Tibial nerve (tissue), 4 donors: ENCODE measurements at places on chromosomes 6 and 20. TPM values are rescaled to one million over a fixed set of nuclear protein-coding genes. Genes with fewer than 3 reads are reported as not detected.

DNA sequence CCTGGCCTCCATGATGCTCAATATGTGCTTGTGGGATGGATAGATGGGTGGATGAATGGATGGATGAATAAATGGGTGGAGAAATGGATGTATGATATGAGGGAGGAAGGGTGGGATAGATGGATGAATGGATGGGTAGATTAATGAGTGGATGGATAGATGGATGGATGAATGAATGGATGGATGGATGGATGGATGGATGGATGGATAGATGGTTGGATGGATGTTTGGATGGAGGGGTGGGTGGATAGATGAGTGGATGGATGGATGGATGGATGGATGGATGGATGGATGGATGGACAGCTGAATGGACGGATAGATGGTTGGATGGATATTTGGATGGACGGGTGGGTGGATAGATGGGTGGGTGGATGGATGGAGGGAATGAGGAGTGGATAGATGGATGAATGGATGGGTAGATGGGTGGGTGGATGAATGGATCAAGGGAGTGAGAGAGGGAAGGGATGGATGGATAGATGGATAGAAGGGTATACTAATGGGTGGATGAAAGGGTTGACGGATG lies 139.4 kb downstream of the CEBPB start:
- no peak overlapping the region for H3K4me3 ChIP-seq

DNA sequence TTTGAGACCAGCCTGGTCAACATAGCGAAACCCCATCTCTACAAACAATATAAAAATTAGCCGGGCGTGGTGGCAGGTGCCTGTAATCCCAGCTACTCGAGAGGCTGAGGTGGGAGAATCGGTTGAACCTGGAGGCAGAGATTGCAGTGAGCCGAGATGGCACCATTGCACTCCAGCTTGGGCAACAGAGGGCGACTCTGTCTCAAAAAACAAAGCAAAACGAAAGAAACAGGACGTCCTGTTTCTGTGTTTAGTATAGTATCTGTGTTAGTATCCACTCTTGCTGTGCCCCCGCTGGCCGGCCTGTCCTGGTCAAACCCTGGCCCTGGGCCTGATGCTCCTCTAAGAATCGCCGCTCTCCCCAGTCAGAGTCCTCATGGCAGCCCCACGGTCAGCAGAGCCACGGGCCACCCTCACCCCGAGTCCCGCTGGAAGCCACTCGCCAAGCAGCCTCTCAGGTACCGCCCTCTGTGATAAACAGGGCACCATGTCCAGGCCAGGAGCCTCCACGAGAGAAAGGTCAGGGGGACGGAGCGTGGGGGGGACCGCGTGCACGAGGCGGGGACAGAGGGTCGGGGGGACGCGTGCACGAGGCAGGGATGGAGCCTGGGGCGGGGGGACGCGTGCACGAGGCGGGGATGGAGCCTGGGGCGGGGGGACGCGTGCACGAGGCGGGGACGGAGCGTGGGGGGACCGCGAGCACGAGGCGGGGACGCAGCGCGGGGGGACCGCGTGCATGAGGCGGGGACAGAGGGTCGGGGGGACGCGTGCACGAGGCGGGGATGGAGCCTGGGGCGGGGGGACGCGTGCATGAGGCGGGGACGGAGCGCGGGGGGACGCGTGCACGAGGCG lies 384.5 kb downstream of the SMOC2 start:
- no peaks in the 10 kb centered on the region for H3K27me3 ChIP-seq
- H3K36me3 ChIP-seq = no peaks in the 10 kb centered on the region
- H3K4me3 ChIP-seq = no peak overlapping the region
- H3K4me1 ChIP-seq = no peaks in the 10 kb centered on the region
- H3K27ac ChIP-seq = no peak overlapping the region

DNA sequence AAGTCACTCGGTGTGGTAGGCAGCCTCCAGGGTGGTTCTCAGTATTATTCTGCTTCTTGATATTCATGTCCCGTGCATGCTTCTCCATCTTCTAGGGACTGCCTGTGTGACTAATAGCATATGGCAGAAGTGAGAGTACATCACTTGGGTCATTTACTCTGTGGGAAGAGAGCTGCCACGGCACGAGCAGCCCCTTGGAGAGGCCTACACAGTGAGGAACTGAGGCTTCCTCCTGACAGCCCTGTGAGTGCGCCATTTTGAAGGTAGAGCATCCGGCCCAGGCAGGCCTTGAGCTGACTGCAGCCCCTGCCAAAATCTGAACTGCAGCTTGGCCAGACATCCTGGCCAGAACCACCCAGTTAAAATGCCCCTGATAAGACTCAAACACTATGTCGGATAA lies 17.3 kb upstream of the MCUR1 start:
- no peak overlapping the region for H3K27ac ChIP-seq
- no peaks in the 10 kb centered on the region for H3K27me3 ChIP-seq
- no peaks in the 10 kb centered on the region for H3K36me3 ChIP-seq

DNA sequence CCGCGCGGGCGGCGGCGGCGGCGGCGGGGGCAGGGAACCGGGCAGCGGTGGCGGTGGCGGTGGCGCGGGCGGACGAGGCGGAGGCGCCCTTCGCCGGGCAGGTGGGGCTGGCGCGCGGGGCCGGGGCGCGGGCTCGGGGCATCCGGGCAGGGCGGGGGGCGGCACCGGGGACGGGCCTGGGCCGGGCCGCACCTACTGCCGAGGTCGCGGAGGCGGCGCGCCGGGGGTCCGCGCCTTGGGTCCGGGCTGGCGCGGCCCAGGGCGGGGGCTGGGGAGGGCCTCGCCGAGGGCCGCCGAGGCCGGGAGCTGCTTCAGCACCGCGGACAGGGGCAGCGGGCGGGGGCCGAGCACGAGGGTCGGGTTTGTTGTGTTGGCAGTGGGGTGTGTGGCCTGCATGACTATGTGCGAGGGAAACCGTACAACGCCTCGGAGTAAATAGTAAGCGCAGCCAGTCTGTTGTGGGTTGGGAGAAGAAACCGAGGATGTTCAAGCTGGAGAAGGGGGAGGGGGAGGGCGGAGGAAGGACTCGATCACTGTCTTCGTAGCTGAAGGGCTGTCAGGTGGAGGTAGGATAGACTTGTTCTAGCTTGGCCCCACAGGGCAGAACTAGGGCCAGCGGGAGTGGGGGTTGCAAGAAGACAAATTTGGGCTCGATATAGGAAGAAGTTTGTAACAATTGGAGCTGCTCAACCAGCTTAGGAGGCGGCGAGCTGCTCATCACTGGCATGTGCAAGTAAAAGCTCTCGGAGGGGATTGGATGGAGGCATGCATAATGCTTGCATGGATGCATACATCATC lies 593 bp downstream of the MMP24 start:
- no peak overlapping the region for H3K4me3 ChIP-seq
- H3K27ac ChIP-seq = no peak overlapping the region
- no peaks in the 10 kb centered on the region for H3K36me3 ChIP-seq
- peaks cover 8% of the 10 kb centered on the region for H3K27me3 ChIP-seq

DNA sequence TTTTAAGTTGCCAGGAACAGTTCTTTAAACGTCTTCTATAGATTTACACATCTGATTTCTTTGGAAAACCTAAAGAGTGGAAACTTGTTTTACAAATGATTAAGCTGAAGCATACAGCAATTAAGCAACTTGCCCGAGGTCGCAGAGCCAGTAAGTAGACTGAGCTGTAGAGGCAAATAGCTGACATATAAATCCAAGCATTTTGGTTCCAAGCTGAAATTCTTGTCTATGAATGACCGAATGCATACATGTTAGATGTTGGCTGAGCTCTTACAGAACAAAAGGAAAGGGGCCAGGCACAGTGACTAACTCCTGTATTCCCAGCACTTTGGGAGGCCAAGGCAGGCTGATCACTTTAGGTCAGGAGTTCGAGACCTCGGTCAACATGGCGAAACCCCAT lies 101.8 kb upstream of the SGK1 start:
- H3K4me1 ChIP-seq = no peaks in the 10 kb centered on the region
- H3K27ac ChIP-seq = no peak overlapping the region
- DNase-seq = no peak
- H3K36me3 ChIP-seq = no peaks in the 10 kb centered on the region

- peaks cover 18% of the 10 kb centered on the region for H3K4me1 ChIP-seq
- no peaks in the 10 kb centered on the region for H3K36me3 ChIP-seq
- no peak overlapping the region for H3K4me3 ChIP-seq
- no peak for DNase-seq
- H3K27ac ChIP-seq = peak overlapping the region; percentile 30
- peaks cover 2% of the 10 kb centered on the region for H3K27me3 ChIP-seq
Observed at GRCh38 chr20:58408603-58409246, 19.7 kb downstream of the VAPB start.

- H3K36me3 ChIP-seq = no peaks in the 10 kb centered on the region
- no peak for DNase-seq
- H3K27me3 ChIP-seq = no peaks in the 10 kb centered on the region
- H3K4me1 ChIP-seq = peaks cover 17% of the 10 kb centered on the region
Observed at GRCh38 chr6:36445621-36446020, 2.8 kb downstream of the KCTD20 start.

GRCh38 chr6:40437631-40438030 lies 149.5 kb downstream of the LRFN2 start:
- no peak overlapping the region for H3K4me3 ChIP-seq
- H3K4me1 ChIP-seq = no peaks in the 10 kb centered on the region
- H3K27ac ChIP-seq = no peak overlapping the region
- H3K27me3 ChIP-seq = no peaks in the 10 kb centered on the region
- DNase-seq = no peak

DNA sequence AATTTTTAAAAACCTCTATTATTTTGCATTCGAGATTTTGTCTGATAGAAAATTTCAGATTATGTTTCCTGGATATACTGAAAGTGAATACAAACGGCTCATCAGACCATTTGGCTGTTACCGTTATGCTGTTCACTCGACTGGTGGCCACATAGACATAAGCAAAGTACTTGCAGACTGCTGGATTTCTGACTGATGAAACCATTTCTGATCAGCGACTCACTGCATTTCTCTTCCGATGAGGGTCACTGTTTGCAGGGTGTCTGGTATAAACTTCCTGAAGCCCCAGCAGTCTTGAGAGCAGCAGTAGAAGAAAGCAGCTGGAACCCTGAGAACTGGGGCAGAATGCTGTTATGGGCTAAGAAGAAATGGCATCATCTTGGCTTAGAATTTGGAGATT lies 17.7 kb downstream of the SNX9 start:
- H3K36me3 ChIP-seq = no peaks in the 10 kb centered on the region
- H3K27ac ChIP-seq = no peak overlapping the region

DNA sequence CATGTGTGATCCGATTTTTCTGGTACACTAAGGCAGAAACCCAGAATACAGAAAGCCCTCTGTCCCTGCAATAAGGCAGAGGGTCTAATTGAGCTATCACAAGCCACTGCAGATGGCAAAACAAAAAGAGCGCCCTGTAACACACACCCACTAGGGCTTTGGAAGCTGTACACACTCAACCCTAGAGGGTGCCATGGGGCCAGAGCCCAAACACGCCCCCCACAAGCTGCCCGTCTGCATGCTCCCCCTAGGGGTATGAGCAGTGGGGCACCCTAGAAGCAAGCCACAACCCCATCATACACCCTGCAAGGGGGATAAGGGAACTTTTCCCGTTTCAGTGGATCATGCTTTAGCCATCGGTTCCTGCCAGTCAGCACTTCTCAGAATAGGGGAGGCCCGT lies 62.2 kb upstream of the PDE10A start:
- no peaks in the 10 kb centered on the region for H3K36me3 ChIP-seq
- DNase-seq = no peak
- no peak overlapping the region for H3K27ac ChIP-seq
- H3K27me3 ChIP-seq = no peaks in the 10 kb centered on the region
- H3K4me3 ChIP-seq = no peak overlapping the region

GRCh38 chr6:112017169-112017568 lies 36.7 kb upstream of the CCN6 start:
- H3K36me3 ChIP-seq = no peaks in the 10 kb centered on the region
- peaks cover 30% of the 10 kb centered on the region for H3K4me1 ChIP-seq
- no peak for DNase-seq
- H3K27me3 ChIP-seq = no peaks in the 10 kb centered on the region
- H3K4me3 ChIP-seq = no peak overlapping the region

DNA sequence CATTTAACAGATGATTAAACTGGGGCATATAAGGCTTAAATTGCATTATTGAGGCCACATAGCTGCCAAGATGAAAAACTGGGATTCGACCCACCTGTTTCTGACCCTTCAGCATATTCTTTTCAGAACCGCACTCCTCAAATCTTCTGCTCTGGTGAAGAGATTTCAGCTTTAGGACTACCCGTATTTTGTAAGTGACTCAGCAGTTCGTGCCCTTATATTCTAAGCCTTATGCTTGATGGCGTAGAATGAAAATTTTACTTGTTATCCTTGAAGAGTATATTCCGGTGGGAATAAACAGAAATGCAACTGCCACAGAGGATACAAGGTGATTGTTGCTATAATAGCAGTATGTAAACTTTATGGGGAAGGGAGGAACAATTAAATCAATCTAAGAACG lies 657.1 kb downstream of the DOK5 start:
- no peak for DNase-seq
- no peaks in the 10 kb centered on the region for H3K4me1 ChIP-seq
- no peaks in the 10 kb centered on the region for H3K36me3 ChIP-seq
- H3K27me3 ChIP-seq = no peaks in the 10 kb centered on the region
- H3K27ac ChIP-seq = no peak overlapping the region

DNA sequence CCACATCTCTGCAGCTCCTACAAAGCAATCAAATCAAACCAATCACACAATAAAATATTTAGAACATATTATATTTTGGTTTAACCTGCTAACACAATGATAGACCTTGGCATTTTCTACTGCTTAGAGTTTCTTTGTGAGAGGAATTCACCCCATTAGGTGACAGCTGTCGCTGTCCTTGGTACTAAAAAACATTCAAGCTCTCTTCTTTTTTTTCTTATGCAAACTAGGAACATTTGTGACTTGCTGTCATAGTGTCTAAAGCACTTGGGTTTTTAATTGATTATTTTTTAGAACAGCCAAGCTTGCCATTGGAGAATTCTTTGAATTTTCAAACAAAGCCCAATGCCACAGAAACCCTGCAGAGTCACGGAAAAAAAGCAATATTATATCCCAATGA lies 46.4 kb downstream of the CNR1 start:
- H3K27me3 ChIP-seq = no peaks in the 10 kb centered on the region
- H3K4me3 ChIP-seq = no peak overlapping the region
- H3K4me1 ChIP-seq = no peaks in the 10 kb centered on the region
- H3K36me3 ChIP-seq = no peaks in the 10 kb centered on the region

- peaks cover 6% of the 10 kb centered on the region for H3K4me1 ChIP-seq
- peak overlapping the region; percentile 55 for H3K4me3 ChIP-seq
- peak; percentile 11 for DNase-seq
- H3K27me3 ChIP-seq = no peaks in the 10 kb centered on the region
Observed at GRCh38 chr6:7261852-7262461, 51.0 kb downstream of the SSR1 start.

The DNAJC5 gene
- 40.2 TPM for total RNA-seq

The DSN1 gene
- 10.3 TPM for total RNA-seq

The ENPP4 gene
- 19.2 TPM for total RNA-seq

The CPXM1 gene
- 3.6 TPM for total RNA-seq

The FAM217A gene
- total RNA-seq = not detected

The EYA4 gene
- total RNA-seq = 1.1 TPM

The LMBRD1 gene
- 84.3 TPM for total RNA-seq

The MUCL3 gene
- not detected for total RNA-seq

The FAM83C gene
- not detected for total RNA-seq

The ECT2L gene
- total RNA-seq = 0.21 TPM

The CCN6 gene
- total RNA-seq = not detected
